SJSA1 (cell line): ENCODE measurements at places on chromosomes 6 and 20. TPM values are rescaled to one million over a fixed set of nuclear protein-coding genes. Genes with fewer than 3 reads are reported as not detected.

DNA sequence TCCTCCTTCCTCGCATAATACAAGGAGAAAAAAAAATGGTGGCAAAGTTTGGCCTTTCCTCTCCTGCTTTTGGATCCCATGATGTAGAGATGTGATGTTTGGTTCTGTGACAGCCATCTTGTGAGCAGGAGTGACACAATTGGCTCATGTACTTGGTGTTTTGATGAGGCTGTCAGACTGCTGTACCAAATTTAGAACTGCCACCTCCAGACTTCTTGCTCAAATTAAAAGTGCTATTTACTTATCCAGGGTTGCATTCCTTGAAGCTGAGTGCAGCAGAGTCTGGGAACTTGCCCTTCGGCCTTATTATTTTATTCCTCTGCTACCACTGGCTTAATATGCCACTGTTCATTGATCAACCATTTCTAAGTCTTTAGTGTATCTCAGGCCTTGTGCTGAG lies 21.9 kb downstream of the BCAS1 start:
- H3K27ac ChIP-seq = no peak overlapping the region
- no peaks in the 10 kb centered on the region for H3K36me3 ChIP-seq
- H3K4me1 ChIP-seq = no peaks in the 10 kb centered on the region
- H3K27me3 ChIP-seq = no peaks in the 10 kb centered on the region
- DNase-seq = no peak
- no peak overlapping the region for H3K4me3 ChIP-seq

BLOC1S5 gene
- 18.3 and 22.0 TPM in 2 replicates for total RNA-seq

MRAP2 gene
- total RNA-seq = not detected in 2 replicates

DNA sequence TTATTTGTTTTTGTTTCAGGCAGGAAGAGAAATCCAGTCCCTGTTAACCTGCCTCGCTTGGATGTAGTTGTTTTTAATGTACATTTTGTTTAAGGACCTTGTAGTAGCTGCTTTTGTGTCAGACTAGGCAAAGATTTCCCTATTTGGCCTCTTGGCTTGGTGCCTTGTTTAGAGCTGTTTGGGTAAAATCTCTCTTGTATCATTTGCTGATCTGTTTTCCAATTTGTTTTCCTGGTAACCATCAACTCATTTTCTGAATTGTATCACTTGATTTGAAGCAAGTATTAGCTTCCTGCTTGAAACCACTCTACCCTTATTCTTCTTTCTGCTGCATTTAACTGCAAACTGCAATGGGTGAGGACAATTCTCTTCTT lies 160.7 kb downstream of the ZFAND3 start:
- no peak overlapping the region for H3K27ac ChIP-seq
- no peaks in the 10 kb centered on the region for H3K36me3 ChIP-seq
- H3K4me3 ChIP-seq = no peak overlapping the region

DNA sequence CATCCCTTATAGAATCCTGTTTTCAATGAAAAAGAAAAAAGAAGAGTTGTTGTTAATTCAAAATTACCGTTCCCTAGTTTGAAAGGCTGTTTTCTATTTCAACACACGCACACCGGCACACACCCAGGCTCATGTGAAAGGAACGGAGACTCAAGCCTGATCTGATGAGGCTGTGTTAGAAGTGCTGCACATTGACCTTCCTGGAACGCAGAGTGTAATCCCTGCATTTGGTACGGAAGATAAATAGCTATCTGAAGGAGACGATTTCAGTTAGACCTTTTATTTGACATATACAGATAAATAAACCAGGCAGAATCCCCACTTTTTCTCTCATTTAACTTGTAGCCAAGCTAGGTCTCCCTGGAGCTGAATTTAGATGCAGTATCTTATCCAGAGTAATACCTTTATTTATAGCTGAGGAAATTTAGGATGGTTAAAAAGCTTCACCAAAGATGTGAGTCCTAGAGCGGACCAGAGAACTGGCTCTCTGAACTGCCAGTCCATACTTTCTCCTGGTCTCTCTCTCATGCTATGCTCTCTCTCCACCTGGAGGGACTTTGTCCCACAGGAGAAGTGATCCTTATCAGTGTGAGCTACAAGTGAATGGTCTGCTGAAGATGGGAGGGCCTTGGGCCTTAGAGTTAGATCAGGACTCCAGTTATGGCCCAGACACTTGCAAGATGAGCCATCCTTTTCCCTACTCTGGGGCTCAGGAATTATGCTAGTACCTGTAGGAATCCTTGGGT lies 30.6 kb downstream of the MAP3K4 start:
- H3K4me1 ChIP-seq = peaks cover 9% of the 10 kb centered on the region
- H3K27me3 ChIP-seq = no peaks in the 10 kb centered on the region
- no peak for DNase-seq
- peaks cover 11% of the 10 kb centered on the region; the same call in 1 of the 2 replicates for H3K36me3 ChIP-seq
- no peak overlapping the region for H3K27ac ChIP-seq

DNA sequence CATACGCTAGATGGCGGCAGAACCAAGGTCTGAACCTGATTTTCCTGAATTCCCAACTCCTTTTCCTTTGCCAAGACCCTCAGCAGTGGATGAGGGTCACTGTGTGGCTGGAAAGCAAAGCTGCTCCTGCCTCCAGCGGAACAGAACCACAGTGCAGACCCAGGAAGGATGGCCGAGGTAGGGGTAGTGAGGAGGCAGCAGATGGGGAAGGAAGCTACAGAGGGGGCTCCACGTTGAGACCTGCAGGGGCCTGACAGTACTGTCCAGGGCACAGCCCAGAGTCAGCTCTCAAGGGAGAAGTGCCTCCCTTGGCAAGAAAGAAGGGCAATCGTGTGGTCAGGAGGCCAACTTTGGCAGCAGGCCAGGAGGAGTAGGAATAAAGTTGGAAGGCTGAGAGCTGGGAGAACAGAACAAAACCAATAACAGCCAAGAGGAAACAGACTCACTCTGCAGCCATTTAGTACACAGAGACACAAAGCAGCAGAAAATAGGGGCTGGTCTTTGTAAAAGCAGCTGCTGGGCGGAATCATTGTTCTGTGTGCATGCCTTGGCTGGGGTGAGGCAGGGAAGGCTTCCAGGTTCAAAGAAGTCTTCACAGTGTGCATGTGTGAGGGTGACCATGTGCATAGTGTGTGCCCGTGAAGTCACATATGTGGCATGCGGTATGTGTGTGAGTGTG lies 3.1 kb downstream of the GABRR2 start:
- no peaks in the 10 kb centered on the region for H3K36me3 ChIP-seq
- no peaks in the 10 kb centered on the region for H3K27me3 ChIP-seq
- no peak overlapping the region for H3K4me3 ChIP-seq
- no peak overlapping the region for H3K27ac ChIP-seq
- 0 out of 2 replicates have a peak, but pooled peaks cover 4% of the 10 kb centered on the region for H3K4me1 ChIP-seq

DNA sequence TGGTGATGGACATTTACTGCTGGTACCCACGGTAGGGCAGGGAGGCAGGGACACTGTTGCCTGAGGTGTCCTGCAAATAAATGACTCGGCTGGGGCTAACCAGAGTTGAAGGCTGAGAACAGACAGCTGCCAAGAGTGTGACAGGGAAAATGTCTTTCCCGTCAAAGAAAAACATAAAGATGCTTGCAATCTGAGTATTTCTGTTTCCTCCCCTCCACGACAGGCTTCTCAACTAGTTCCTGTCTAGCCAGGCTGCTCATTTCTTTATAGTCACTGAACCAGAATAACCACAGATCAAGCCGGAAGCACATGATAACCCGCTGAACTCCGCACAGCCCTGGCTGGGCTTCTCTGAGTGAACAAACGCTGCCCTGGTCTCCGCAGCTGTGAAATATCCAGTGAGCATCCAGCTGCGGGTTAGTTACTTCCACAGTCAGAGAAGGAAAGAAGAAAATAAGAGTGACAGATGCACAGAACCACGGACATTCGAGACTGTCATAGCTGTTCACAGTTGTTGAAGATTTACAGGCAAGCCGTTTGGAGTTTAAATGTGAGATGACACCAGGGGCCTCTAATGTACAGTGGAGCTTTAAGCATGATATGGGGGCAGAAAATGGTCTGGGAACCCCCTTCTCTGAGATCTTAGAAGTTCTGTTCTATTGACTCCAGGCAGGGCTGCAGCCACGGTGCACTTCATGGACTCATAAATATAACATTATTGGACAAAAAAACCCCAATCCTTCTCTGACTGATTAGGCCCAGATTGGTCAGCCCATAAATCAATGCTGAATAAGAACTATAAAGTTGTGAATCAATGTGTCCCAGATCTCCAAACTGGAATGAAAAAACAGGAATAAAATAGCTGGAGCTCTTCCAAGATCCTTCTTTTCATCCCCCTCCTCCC lies 299.9 kb upstream of the SUPT3H start:
- DNase-seq = no peak
- 0 out of 2 replicates have a peak overlapping the region, but pooled peaks have one; percentile 9 for H3K27ac ChIP-seq

DNA sequence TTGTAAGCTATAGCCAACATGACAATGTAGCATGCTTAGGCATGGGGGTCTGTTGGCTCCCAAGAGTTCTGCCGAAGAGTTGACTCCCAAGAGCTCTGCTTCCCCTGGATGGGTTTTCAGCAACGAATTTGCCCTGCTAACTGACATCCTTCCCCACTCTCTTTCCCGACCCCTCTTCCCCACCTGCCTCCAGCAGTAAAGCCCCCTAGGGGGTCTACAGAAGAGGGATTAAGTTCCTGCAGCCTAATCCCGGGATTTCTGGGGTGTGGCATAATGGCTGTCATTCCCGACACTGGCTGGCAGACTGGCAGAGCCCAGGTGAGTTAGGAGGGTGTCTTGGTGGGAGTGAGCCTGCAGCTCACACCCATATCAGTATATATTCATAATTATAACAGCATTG lies 121.0 kb upstream of the ZNF184 start:
- H3K36me3 ChIP-seq = no peaks in the 10 kb centered on the region
- H3K4me1 ChIP-seq = no peaks in the 10 kb centered on the region
- no peak overlapping the region for H3K27ac ChIP-seq
- no peak overlapping the region for H3K4me3 ChIP-seq

GRCh38 chr6:145704143-145704781 lies 31.1 kb downstream of the EPM2A start:
- H3K27ac ChIP-seq = no peak overlapping the region
- 0 out of 2 replicates have a peak, but pooled peaks cover 3% of the 10 kb centered on the region for H3K36me3 ChIP-seq
- no peak overlapping the region for H3K4me3 ChIP-seq
- H3K27me3 ChIP-seq = no peaks in the 10 kb centered on the region
- peaks cover 13% of the 10 kb centered on the region for H3K4me1 ChIP-seq

GRCh38 chr6:20866935-20867703 lies 332.9 kb downstream of the CDKAL1 start:
- DNase-seq = no peak
- H3K36me3 ChIP-seq = no peaks in the 10 kb centered on the region
- H3K27ac ChIP-seq = peak overlapping the region; percentile 3; the same call in 1 of the 2 replicates
- peaks cover 11% of the 10 kb centered on the region for H3K4me1 ChIP-seq
- no peaks in the 10 kb centered on the region for H3K27me3 ChIP-seq

DNA sequence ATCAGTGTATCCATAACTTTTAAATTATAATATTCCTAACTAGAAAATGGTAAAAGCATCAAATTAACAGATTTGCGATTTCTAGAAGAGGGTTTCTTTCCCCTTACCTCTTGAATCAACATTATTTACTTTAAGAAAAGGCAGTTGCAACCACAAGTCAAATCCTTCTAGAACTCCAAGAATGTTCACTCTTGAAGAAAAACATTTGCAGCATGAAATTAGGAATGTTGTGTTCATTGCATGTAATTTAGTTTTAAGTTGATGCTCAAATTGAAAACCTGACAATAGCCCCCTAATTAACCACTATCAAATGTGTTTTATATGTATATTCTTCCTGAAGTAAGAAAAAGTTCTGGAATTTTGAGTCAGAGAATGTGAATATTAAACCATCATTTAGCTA lies 2.3 kb upstream of the REV3L start:
- H3K36me3 ChIP-seq = peaks cover 49% of the 10 kb centered on the region
- no peak overlapping the region; the same call in 1 of the 2 replicates for H3K4me3 ChIP-seq
- H3K27me3 ChIP-seq = no peaks in the 10 kb centered on the region

FKBP1C gene
- 0.09 and 0.37 TPM in 2 replicates for total RNA-seq

- peak overlapping the region; percentile 78 for H3K4me3 ChIP-seq
- peaks cover 10% of the 10 kb centered on the region for H3K36me3 ChIP-seq
- H3K27me3 ChIP-seq = no peaks in the 10 kb centered on the region
- peak; percentile 98 for DNase-seq
Measured at GRCh38 chr20:1325173-1326030, 3.5 kb downstream of the SDCBP2 start.

DNA sequence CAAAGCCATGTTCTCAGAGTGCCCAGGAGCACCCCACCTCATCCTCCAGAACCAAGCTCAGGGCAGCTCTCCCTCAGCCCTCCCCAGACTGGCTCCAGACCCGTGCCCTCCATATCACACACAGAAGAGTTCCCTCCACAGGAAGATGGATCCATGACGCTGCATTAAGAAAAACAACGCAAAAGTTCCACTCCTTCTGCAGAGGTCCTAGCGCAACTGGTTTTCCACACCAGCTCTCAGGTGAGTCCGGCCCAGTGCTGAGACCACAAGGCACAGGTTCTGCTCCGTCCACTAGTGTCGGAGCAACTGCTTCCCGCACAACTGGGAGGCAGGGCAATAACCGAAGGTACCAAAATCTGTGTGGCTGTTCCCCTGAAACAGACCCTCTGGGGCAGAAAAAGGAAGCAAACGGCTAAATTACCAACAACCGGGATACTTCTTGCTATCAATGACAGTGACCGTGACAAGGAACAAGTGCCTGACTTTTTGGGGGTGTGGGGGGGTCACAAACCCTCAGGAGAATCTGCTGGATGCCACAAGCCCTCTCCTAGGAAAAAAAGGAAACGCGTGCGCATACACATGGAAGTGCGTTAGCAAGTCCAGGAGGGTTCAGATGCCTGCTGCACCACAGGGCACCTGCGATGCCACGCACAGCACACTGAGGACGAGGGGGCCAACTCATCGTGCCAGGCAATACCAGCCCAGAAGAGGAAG lies 49.2 kb downstream of the MYH7B start:
- no peaks in the 10 kb centered on the region for H3K4me1 ChIP-seq
- no peak overlapping the region for H3K4me3 ChIP-seq
- H3K27me3 ChIP-seq = no peaks in the 10 kb centered on the region
- no peak for DNase-seq

DNA sequence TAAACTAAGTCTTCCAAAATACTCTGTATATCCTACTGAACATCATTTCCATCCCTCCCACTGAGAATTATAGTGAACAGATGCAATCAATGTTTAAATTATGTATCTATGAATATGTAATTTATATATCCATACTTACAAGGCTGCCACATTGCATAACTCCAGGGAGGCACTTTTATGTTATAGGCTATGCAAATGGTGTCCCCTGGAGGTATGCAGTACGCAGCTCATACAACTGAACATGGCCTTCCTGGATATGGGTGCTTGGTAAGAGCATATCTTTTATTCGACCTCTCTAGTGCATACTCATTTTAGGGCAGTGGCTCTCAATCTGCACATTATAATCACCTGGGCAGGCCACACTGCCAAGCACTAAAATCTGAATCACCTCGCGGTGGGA lies 127.3 kb downstream of the BANF2 start:
- no peak overlapping the region for H3K4me3 ChIP-seq
- no peak overlapping the region for H3K27ac ChIP-seq
- no peak for DNase-seq

- DNase-seq = no peak
- no peaks in the 10 kb centered on the region for H3K36me3 ChIP-seq
- H3K4me1 ChIP-seq = peaks cover 36% of the 10 kb centered on the region
- H3K27ac ChIP-seq = peak overlapping the region; percentile 87
Measured at GRCh38 chr6:4582506-4583417, 193.4 kb upstream of the CDYL start.
